ENCODE measurements at places on chromosomes 6 and 20. TPM values are rescaled to one million over a fixed set of nuclear protein-coding genes. Genes with fewer than 3 reads are reported as not detected.

PRPH2 gene
- not detected for total RNA-seq

SIRPA gene
- total RNA-seq = not detected

ADGRF1 gene
- not detected for total RNA-seq

RBPJL gene
- total RNA-seq = not detected

NKAPL gene
- total RNA-seq = not detected

- no peak for DNase-seq
These were observed 162.6 kb downstream of the BCKDHB start for GRCh38 chr6:80268865-80269730.

DNA sequence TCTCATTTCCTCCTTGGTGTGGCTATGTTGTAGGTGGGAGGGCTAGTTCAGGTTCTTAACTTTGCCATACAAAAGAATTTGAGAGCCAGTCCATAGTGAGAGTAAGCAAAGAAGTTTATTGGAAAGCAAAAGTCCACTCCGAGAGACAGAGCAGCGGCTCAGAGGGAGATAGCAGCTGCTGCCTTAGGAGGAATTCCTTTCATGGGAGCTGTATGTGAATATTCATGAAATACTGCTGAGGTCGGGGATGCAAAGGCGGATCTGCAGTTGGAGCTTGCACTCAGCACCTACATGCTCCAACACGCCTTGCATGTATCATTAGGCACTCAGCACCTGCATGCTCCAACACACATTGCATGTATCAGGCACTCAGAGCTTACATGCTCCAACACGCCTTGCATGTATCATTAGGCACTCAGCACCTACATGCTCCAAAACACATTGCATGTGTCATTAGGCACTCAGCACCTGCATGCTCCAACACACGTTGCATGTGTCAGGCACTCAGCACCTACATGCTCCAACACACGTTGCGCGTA, 54.9 kb downstream of the CDH4 start:
- no peak for DNase-seq

DNA sequence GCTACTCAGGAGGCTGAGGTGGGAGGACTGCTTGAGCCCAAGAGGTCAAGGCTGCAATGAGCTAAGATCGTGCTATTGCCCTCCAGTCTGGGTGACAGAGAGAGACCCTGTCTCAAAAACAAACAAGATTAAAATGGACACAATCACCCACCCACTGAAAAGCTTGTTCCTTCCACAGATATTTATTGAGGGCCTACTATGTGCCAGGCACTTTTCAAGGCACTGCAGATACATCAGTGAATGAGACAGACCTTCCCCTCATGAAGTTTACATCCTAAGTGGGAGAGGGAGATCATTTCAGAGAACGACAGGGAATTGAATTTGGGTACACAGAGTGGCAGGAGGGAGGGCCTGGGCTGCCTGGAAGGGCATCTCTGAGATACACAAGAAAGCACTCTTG, 14.4 kb downstream of the RSPO4 start:
- DNase-seq = no peak

DNA sequence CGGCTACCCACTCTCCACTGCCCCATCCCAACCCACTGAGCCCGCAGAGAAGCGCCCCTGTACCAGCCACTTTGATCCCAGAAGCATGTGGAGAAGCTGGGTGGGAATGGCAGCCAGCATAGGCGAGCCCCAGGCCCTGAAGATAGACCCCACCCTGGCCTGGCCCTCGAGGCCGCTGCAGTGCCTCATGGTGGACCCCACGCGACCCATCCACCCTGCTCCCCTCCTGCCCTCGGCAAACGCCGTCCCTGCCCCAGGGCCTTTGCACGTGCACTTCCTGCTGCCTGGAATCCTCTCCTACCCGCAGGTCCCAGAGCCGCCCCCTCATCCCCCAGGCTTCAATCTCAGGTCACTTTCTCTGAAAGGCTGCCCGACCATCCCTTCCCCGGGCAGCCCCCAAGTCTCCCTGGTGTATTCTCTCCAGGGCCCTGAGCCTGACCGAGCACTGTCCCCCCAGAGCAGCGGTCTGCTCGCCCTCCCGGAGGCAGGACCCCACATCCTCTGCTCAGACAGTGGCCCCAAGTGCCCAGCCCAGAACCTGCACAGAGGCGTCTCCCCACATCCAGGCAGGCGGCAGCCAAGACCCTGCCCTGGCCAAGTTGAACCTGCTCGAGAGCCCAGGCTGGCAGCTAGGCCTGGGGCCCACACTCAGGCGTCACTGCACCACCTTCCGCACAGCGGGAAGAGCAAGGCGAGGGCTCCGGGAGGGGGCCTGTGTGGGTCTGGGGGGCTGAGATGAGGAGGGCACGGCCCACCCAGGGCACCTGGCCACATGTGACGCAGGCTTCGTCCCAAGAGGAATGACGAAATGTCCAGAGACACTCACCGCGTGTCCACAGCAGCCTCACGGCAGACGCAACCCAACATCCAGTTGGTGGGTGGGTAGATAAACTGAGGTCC, 14.0 kb downstream of the KCNQ2 start:
- DNase-seq = no peak

DNA sequence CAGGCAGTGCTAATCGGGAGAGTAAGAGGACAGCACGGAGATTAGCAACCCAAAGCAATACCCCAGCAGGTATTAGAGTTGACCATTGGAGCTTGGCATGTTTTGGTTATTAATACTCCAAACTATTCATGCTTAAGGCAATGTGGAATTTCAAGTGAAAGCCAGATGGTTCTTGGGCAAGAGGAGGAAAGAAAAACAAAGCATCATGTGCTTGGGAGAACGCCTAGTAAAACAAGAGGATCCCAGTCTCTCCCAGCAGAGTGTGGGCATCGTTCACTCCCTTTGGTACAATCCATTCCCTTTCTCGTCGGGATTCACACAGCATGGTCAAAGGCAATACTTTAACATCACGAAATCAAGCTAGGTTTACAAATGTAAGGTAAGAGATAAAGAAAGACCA, 349.8 kb downstream of the PRKN start:
- no peak for DNase-seq

DNA sequence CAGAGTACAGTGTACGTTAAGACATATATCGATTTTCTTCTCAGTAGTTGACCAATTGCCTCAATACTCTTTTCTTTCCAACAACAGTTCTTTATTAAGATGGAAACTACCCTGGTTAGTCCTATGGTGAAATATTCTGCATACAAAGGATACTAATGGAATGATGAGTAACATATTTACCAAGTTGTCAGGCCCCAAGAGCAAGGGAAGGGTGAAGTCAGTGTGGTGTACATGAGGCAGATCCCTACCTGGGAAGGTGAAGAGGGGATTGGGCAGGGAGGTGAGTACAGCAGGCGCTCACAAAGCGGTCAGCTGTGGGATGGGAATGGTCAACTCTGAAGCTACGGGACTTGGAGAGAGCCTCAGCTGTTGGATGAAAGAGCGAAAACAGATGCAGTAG, 29.7 kb downstream of the GJA1 start:
- DNase-seq = no peak

GRCh38 chr6:61886608-61887259, 399.3 kb downstream of the KHDRBS2 start:
- DNase-seq = no peak

DNA sequence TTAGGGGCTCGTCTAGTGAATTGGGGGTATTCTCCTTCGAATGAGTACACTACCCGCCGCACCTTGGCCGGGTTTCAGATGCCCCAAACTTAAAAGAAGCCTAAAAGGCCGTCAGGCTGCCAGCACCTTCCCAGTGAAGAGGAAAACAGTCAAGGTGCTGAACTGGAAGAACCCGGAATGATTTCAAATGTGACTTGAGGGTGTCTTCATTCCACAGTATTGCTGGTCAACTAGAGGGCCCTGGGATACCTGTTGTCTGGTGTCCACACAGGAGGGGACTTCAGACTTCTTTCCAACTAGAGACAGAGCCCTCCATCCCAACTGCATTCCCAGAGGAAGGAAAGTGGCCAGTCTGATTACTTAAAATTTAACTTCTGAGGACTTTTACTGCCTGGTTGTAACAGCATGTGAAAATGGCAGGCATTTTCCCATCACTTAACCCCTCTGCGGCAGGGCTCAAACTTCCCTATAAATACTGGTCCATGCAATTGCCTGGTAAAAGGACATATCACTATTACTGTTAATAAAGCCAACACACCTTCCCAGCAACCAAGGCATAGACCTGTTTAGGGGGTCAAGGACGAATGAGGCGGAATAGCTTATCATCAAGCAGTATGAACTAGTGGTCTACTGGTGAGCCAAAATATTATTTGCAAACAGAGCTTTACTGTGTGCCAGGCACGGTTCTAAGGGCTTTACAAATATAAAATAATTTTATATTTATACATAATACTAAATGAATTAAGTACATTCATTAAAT, 651 bp upstream of the SAMHD1 start:
- no peak for DNase-seq

DNA sequence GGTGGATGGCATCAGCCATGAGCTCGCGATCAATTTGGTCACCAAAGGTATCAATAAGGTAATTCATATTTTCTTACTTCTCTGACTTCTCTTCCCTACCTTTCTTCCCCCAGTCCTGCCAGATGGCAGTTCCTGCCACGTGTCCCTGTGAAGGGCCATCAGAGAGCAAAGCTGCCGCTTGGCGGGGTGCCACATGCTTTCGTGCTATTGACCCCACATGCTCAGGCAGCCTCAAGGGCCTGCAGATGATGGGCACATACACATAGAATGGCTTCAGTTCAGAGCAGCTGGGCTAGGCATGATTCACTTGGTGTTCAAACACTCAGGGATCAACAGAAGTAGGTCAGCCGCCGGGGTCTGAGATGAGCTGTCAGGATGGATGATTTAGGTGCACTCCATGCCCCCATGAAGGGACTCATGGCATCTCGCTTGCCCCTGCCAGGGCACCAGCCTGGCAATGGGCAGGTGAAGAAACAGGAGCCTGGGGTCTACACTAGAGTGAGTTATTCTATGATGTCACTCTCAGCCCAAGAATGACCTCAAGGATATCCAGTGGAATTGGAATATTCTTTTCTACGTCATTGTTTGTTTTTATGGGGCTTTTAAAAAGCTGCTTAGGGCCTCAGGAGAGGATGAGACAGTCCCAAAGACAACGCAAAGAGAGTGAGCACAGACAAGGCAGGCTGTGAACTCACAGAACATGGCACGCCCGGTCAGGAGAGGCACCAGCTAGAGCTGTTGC, 25.5 kb downstream of the BANF2 start:
- DNase-seq = no peak

GRCh38 chr6:111237852-111238251, 150.5 kb downstream of the SLC16A10 start:
- DNase-seq = no peak

DNA sequence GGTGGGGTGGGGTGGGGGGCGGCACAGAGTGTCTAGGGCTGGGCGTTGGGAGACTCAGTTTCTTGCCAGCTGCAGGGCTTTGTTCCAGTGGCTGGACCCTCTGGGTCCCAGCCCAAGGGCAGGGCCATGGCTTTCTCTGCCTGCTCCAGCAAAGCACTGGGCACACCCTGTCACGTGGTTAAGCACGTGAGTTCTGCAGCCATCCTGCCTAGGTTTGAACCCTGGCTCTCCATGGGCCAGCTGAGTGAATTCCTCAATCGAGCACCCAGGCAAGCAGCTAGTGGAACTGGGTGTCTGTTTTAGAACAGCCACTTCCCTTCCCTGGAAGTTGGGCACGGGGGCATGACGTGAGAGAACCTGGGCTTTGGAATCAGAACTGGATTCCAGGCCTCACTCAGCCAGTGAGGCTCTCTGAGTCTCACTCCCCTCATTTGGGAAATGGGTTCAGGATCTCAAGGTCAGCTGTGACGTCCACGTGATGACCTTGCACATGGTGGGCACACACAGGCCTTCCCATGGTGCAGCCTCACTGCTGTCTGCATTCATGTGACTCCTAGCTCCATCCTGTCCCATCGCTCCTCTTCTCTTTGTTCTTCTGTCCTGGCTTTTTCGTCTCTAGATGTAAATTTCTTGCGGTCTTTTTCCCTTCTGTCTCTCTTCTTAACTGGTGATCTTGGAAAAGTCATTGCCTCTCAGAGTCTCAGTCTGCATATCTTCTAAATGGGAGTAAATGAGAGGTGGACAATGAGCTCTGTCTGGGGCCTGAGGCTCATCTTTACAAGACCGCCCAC, 45.9 kb downstream of the NOL4L start:
- DNase-seq = peak; percentile 62

DNA sequence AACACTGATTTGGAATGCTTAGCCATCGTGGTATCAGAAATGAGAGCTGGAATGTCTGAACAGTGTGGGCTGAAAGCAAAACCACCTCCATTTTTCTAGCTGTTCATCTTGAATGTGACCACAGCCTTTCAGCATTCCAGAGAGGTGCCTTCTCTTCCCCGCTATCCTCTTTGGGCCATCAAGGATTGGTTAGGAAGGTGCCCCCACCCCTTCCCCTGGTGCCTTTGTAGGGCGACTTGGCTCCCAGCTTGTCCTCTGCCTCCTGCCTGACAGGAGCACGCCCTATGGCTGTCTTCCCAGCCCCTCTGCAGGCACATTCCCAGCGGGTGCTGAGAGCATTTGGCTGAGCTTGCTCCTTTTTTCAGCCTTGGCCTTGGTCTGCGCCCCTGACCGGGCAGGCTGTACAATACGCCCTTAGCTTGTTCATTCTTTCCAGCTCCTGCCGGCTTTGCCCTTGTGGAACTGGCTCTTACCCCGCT, 97.5 kb downstream of the ARMC2 start:
- DNase-seq = no peak

Measured in activated CD4-positive, alpha-beta memory T cell treated with anti-CD3 and anti-CD28 coated beads for 36 hours (primary cell).